Keratinocyte (primary cell): ENCODE measurements at places on chromosomes 1 and 21. TPM values are rescaled to one million over a fixed set of nuclear protein-coding genes. Genes with fewer than 3 reads are reported as not detected.

- H3K36me3 ChIP-seq, result no peaks in the 10 kb centered on the region
- no peak overlapping the region for H3K4me3 ChIP-seq
- H3K27ac ChIP-seq, result no peak overlapping the region
- H3K4me1 ChIP-seq, result no peaks in the 10 kb centered on the region
- no peak for DNase-seq
- H3K27me3 ChIP-seq, result no peaks in the 10 kb centered on the region
Observed at GRCh38 chr1:194755241-194755994, 1569.0 kb upstream of the B3GALT2 start.

DNA sequence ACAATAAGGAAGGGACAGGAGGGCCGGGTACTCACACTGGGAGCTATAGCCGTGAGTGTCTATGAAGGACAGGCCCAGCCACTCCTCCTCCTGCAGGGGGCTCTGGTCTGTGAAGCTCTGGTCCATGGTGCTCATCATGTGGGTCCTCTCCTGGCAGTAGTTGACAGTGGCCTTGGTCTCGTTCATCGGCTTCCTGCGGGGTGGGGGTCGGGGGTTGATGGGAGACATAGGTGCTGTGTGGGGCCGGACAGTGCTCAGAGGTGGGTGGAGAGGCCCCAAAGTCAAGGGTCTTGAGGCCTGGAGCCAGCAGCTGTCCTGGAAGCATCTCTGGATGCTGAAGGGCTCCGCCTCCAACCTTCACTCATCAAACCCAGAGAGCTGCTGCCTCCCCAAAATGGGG lies 260.4 kb downstream of the PTPRU start:
- H3K36me3 ChIP-seq, result no peaks in the 10 kb centered on the region
- no peaks in the 10 kb centered on the region for H3K27me3 ChIP-seq

GRCh38 chr1:109689844-109690405 lies 2.3 kb downstream of the GSTM1 start:
- no peaks in the 10 kb centered on the region for H3K27me3 ChIP-seq
- no peak for DNase-seq

Gene EXO5
- 8.5 to 9.9 TPM (median 8.6 TPM) in 3 replicates for polyA plus RNA-seq

GRCh38 chr1:239879321-239880170 lies 212.1 kb upstream of the FMN2 start:
- no peak overlapping the region for H3K27ac ChIP-seq
- H3K4me3 ChIP-seq, result no peak overlapping the region
- no peaks in the 10 kb centered on the region for H3K36me3 ChIP-seq
- no peaks in the 10 kb centered on the region for H3K4me1 ChIP-seq

DNA sequence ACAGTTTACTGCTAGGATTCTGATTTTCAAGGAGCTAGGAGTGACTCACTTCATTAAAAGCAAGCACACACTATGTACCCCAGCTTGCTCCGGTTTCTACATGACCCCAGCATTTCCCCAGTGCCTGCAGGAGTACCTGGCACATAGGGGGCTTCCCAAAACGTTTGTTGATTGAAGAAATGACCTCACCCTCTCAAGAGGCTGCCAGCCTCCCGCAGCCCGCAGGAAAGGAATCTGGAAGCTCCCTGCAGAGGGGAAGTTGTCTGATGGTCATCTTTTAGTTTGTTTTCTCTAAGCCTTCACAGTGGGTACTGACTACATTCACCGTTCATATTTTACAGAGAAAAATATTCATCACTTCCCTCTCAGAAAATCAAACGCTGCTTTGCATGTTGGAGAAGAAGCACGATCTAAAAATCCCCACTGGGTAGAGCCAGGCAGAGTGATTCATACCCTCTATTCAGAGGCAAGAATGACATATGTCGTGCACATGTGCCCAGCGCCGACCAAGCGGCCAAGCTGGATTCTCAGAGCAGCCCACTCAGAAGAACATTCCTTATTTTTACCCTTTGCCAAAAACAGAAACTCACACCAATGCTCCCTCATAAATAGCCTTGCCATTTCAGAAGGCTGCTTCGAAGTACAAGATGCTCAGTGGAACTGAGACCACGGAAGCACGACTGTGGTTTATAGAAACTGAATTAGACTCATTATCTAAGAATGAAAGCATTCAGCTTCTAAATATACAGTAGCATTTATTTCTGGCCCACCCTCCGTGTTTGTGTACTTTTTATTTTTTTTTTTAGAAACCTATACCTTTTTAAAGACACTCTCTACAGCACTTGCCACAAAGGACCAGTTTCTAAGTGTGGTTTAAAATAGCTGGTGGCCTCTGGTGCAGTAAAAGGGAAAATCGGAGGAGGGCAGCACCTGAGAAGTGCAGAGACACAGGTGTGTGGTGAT lies 143.2 kb downstream of the MIS18A start:
- no peak overlapping the region for H3K4me3 ChIP-seq
- no peaks in the 10 kb centered on the region for H3K36me3 ChIP-seq
- H3K27me3 ChIP-seq, result no peaks in the 10 kb centered on the region
- no peak overlapping the region for H3K27ac ChIP-seq
- DNase-seq, result no peak
- H3K4me1 ChIP-seq, result no peaks in the 10 kb centered on the region

- H3K4me1 ChIP-seq, result peaks cover 48% of the 10 kb centered on the region
- DNase-seq, result no peak
- no peak overlapping the region for H3K27ac ChIP-seq
- H3K4me3 ChIP-seq, result no peak overlapping the region
- H3K27me3 ChIP-seq, result no peaks in the 10 kb centered on the region
Observed at GRCh38 chr21:43808367-43808766, 19.0 kb downstream of the RRP1 start.

Gene GJA9
- 0.11 to 0.45 TPM (median 0.38 TPM) in 3 replicates for polyA plus RNA-seq

DNA sequence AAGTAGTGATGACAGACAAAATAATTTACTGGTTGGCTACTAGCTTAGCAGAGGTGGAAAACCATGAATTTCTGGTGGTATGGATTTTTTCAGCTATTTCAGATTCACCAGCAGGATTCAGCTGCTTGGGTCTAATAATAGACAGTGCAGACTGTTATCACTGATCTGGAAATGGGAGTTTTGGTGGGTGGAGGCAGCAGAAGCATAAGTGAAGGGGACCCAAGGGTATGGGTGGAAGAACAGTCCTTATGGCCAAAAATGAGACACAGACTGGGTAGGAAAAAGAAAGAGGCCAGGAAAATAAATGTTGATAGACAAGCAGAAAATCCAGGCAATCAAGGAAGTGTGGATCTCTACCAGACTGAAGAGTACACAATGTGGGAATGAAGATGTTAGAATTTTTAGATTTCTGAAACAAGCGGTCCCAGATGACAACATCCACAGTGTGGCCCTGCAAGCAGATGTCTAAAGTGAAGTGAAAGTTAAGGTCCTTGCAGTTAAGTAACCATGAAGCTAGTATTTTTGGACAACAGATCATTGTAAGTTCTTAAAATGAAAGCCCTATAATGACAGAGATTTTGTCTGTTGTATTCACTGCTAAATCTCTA lies 24.7 kb downstream of the LYST start:
- no peak overlapping the region for H3K4me3 ChIP-seq
- H3K4me1 ChIP-seq, result no peaks in the 10 kb centered on the region
- no peak for DNase-seq
- H3K27me3 ChIP-seq, result no peaks in the 10 kb centered on the region
- no peak overlapping the region for H3K27ac ChIP-seq
- H3K36me3 ChIP-seq, result no peaks in the 10 kb centered on the region

DNA sequence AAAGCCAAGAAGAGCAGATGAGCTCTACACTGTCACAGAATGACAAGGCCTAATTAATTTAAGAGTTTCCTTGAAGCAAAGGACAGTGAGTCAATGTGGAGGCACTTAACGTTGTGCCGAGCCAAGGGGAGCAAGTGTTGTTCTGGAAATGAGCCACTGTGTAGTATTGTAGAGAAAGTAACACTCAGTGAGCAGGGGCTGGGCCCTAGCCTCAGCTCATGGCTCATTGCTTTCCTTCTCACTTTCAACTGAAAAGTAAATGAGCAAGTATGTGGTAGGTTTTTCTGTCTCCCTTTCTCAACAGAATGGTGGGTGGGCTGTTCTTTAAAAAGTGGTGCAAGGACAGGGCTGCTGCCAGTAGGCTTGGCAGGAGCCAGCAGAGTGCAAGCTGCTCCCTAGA lies 11.8 kb upstream of the KIAA0040 start:
- no peaks in the 10 kb centered on the region for H3K36me3 ChIP-seq
- no peak overlapping the region for H3K4me3 ChIP-seq
- no peak overlapping the region for H3K27ac ChIP-seq
- H3K27me3 ChIP-seq, result no peaks in the 10 kb centered on the region

Gene TRIM67
- not detected in 3 replicates for polyA plus RNA-seq

DNA sequence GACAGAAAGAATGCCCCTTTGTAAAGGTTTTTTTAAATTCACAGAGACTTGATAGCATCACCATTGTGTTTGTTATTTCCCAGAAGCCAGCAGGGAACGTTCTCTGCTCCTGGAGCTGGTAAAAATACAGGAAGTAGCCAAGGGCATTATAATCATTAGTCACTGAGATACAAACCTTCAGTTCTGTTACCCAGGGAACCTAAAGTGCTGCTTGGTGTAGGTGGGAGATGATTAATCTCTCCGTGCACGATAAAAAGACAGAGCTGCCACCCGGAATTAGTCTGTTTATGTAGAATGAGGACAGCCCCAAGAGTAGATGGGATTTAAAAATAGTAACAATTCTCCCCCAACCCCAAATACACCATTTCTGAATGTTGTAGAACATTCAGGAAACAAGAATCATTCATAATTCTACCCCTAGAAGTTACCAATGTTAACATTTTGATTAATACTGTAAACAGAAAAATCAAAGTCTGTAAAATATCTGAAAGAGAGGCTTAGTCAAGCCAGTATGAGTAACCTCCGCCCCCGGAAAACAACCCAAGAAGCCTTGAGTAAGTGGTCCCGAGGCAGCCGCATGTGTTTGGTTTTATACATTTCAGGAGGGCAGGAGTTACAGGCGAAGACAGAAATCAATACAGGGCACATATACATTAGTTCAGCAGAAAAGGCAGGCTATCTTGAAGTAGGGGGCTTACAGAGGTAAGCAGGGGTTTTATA lies 45.3 kb upstream of the CTBS start:
- H3K27me3 ChIP-seq, result no peaks in the 10 kb centered on the region
- peak overlapping the region; percentile 69 for H3K27ac ChIP-seq
- no peak overlapping the region for H3K4me3 ChIP-seq
- DNase-seq, result no peak

Gene NUAK2
- polyA plus RNA-seq, result 2.8 to 5.9 TPM (median 3.9 TPM) in 3 replicates

- H3K4me1 ChIP-seq, result no peaks in the 10 kb centered on the region
- H3K4me3 ChIP-seq, result no peak overlapping the region
Observed at GRCh38 chr1:224791362-224791941, 138.0 kb upstream of the DNAH14 start.

DNA sequence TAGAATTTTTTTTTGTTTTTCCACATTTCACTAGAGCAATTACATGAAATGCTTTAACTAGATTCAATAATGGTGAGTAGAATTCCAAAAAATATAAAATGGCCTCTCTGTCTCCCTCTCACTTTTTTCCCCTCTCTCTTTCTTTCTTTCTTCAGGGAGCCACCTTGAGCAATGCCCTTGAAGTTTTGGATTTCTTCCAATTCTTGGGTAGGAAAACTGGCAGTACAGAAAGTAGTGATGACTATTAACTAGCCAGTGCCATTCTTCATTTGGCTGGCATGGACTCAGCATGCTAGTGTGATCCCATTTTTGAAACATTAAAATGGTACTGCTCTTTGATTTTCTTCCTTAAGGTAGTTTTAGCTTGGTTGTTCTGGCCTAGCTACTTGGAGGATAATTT lies 4.5 kb upstream of the FNBP1L start:
- H3K36me3 ChIP-seq, result no peaks in the 10 kb centered on the region
- H3K4me3 ChIP-seq, result no peak overlapping the region
- H3K4me1 ChIP-seq, result peaks cover 10% of the 10 kb centered on the region
- H3K27me3 ChIP-seq, result no peaks in the 10 kb centered on the region

Gene TOR1AIP2
- polyA plus RNA-seq, result 41.9 to 55.1 TPM (median 49.9 TPM) in 3 replicates

DNA sequence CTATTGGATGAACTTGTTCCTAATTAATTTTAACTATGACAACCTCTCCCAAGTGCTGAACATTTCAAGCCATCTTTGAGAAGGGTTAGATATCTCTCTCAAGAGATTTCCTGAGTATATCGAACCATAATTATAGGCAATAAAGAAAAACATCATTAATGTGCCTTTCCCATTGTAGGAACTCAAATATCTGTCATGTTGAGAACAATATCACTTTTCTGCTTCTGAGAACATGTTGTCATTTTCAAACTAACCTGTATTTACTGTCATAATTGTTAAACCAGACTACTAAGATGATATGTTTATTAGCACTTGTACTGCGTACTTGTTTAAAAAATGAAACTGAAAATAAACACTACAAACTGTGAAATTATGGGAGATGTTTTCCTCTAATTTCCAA lies 4.3 kb downstream of the EPS15 start:
- H3K27me3 ChIP-seq, result no peaks in the 10 kb centered on the region
- no peaks in the 10 kb centered on the region for H3K36me3 ChIP-seq

DNA sequence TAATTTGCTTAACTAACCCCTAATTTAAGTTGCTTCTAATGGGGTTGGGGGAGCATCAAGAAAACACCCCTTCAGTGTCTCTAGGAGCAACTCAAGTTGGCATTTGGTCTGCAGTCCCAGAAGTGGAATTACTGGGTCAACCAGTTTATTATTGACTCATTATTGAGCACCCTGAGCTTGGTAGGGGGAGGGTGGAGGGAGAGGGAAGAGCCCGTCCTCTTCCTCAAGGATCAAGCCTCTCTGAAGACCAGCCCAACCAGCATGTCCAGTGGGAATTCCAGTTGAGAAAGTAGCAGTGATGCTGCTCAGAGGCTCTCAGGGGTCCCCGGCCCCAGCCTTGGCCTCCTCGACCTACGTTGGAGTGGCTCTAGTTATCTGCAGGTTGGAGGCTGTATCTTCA lies 2.1 kb upstream of the PLA2G2F start:
- no peaks in the 10 kb centered on the region for H3K27me3 ChIP-seq
- H3K36me3 ChIP-seq, result no peaks in the 10 kb centered on the region
- H3K4me3 ChIP-seq, result no peak overlapping the region

DNA sequence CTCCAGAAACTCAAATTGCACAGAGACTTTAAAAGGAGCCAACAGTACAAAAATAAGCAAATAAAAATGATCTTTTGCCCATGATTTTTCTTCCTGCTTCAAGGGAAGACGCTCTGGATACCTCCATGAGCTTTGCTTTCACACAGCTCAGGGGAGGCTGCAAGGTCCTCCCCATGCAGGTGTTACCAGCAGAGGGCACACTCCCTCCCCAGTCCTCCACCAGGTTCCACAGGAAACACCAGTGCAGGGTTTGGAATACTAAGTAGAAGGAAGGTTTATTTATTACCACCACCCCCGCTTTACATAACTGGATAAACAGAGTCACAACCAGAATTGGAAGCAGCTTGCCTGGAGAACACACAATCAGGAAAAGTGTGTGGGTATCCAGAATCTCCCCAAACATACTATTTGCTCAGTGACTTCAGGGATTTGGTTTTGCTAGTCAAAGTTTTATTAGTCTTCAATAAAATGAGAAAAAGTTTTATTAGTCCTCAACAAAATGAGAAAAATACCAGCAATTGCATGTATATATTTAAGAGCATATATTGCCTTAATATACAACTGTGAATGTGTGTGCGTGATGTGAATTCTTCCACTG lies 37.3 kb downstream of the HSD3B1 start:
- H3K4me1 ChIP-seq, result peaks cover 10% of the 10 kb centered on the region
- H3K4me3 ChIP-seq, result no peak overlapping the region
- H3K27ac ChIP-seq, result no peak overlapping the region
- no peaks in the 10 kb centered on the region for H3K36me3 ChIP-seq
- no peak for DNase-seq

Gene PCBP3
- 0.10 to 0.26 TPM (median 0.25 TPM) in 3 replicates for polyA plus RNA-seq

Gene SDC3
- polyA plus RNA-seq, result 5.6 to 14.5 TPM (median 8.8 TPM) in 3 replicates

GRCh38 chr1:17071794-17072193 lies 18.0 kb upstream of the SDHB start:
- no peak overlapping the region for H3K4me3 ChIP-seq
- no peak overlapping the region for H3K27ac ChIP-seq
- no peaks in the 10 kb centered on the region for H3K27me3 ChIP-seq

Gene F5
- 0.01 TPM in 1 of 3 replicates, not detected in the others for polyA plus RNA-seq

GRCh38 chr1:24895511-24895910 lies 34.6 kb downstream of the RUNX3 start:
- no peaks in the 10 kb centered on the region for H3K36me3 ChIP-seq
- no peaks in the 10 kb centered on the region for H3K4me1 ChIP-seq
- H3K27ac ChIP-seq, result no peak overlapping the region
- peaks cover 22% of the 10 kb centered on the region for H3K27me3 ChIP-seq
- H3K4me3 ChIP-seq, result no peak overlapping the region
